ENCODE measurements at places on chromosomes 1 and 21.

GRCh38 chr1:169608226-169608625, 21.7 kb downstream of the SELP start:
- no peak for DNase-seq

DNA sequence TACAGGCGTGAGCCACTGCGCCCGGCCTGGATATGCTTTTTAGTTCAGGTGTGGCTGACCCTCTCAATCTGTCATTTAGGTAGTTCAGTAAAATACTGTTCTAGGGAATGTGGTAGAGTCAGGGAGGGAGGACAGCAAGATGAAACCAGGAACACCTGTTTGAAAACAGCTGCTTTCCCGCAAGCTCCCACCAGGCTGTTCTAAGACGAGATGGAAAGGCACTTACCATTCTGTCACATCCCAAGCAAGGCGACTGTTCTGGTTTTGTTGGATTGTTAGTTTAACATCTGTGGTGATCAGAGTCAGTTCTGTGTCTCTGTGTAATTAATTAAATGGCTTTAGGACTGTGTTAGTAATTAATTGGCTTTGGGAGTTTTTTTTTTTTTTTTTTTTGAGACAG, 2.9 kb downstream of the CHAF1B start:
- DNase-seq, result no peak

- DNase-seq, result no peak
These were observed 93.9 kb upstream of the TSPAN2 start for GRCh38 chr1:115183158-115183557.

DNA sequence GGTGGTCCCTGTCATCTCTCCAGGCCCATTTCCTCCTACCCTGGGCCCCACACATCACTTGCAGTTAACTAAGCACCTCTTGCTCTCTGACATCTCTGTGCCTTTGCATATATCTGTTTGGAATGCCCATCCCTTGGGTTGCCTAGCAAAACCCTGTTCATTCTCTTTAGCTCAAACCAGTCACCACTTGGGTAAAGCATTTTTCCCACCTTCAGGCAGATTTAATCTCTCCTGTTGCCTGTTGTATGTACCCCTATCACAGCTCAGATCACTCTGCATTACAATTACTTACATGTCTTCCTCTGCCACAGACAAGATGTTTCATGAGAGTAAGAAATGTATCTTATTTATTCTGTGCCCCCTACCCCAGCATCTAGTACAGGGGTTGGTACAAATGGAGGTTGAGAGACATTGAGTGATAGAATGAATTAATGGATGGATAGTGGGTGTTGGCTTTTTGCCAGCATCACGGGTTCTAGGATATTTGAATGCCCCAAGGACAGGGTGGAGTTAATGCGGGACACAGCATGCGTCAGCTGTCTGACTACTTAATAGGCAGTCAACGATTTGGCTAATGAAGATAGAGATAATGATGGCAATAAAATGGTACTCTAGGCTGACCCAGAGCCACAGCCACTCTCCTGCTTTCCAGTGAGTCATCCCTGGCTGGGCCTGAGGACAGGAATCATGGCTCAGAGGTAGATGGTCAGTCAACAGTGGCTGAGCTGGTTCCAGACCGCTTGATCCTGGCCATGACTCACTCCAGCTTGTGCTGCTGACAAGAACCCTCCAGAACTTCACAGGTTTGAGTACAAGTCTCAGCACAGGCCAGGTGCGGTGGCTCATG, 6.5 kb downstream of the NR0B2 start:
- DNase-seq, result no peak

All from Jurkat, Clone E6-1 (cell line).